ENCODE measurements at places on chromosomes 4 and X.
A peak's percentile ranks its signal among the peaks of the same experiment; 100 is the strongest.

GRCh38 chr4:99457270-99457669 lies 22.1 kb upstream of the ADH7 start:
- DNase-seq, result no peak

DNA sequence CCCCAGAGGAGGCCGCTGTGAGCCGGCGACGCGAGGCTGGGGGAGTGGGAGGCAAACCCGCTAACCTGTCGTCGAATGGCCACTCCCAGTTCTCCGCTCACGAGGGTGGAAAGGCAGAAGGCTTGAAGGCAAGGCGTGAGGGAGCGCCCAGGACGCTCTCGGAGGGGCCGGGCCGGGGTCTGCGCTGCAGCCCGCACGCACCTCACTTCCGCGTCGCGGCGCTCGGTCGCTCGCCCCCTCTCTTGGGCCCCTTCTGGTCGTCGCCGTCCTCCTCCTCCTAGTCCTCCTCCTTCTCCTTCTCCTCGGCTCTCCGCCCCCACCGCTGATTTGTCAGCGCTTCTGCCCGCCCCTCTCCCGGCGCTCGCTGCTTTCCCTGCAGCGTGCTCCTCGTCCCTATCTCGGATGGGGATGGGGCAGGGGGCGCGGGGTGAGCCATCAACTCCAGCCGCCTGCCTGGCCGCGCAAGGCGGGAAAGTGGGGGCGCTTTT lies at the start of gene SNCA:
Gene SNCA (minus strand): TSS at position 265 of the 488 bp plus-strand sequence. CDS start 1,494 bp downstream, outside the sequence.
- DNase-seq, result peak; percentile 49

GRCh38 chr4:142959173-142959572 lies 113.1 kb upstream of the INPP4B start:
- DNase-seq, result no peak

GRCh38 chr4:78121338-78121904 lies 64.3 kb downstream of the FRAS1 start:
- DNase-seq, result no peak

DNA sequence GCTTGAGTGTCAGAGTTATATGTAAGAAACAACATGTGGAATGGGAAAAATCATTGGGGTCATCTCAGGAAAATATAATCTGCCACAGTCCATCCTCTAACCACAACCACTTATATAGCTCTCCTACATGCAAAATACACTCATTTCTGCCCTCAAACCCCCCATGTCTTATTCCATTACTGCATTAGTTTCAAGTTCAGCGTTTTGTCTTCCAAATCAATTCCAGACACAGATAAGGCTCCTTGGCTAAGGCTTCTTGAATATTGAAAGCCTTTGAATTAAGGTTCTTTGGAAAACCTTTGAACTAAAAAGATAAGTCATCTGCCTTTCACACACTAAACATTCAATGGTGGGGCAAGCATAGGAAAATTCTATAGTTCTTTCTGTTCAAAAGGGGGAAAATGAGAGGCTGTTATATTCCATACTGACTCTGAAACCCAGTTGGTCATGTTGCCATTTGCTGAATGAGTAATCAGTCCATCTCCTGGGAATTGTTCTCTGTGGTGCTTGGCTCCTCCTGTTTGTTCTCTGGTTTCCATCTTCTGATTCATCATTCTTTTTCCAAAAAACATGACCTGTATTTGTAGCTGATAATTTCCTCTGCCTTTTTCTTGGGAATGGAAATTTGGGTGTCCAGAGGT lies 218.7 kb downstream of the BMPR1B start:
- DNase-seq, result no peak

DNA sequence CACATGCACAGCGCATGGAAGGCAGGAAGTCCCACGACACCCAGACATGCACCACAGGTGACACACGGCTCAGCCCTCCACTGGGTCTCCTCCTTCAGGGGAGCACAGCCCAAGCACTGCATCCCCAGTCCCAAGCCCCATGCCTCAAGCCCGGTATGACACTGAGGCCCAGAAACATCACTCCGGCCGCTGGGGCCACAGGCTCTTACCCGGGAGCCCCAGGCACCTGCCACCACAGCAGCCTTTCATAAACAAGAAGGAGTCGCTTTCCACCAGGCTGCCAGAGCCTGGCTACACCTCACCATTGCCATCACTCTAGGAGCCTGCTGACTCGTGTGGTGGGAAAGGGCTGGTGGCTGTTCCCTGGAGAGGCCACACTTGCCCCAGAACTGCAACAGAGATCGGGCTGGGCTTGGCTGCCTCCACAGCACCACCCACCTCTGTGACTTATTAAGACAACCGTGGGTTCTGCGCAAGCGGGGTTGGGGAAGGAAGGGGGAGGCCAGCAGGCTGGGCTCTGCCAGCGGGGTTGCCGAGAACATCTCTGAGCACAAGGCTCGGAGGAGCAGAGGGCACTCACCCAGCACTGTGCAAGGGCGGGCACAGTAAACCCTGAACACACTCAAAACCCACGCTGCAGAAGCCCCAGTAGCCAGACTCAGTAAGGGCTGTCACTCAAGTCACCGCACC lies 4.5 kb downstream of the HAUS7 start:
- DNase-seq, result no peak

DNA sequence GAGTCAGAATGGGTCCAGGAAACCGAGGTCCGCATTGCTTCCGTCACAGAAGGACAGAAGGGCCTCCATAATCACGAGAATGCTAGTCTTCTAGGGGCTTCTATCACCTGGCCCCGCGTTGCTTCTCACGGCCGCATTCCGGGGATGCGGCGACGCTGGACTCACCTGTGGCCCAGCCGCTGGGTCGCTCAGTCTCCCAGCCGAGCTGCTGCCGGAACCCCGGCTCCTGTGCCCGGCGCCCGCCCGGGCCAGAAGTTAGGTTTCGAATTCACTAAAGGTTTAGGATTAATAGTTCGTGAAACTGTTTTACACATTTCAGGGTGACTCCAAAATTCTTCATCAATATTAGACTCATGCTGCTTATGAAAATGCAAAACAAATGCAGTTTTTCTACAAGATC lies 31.7 kb upstream of the TMSB15A start:
- no peak for DNase-seq

DNA sequence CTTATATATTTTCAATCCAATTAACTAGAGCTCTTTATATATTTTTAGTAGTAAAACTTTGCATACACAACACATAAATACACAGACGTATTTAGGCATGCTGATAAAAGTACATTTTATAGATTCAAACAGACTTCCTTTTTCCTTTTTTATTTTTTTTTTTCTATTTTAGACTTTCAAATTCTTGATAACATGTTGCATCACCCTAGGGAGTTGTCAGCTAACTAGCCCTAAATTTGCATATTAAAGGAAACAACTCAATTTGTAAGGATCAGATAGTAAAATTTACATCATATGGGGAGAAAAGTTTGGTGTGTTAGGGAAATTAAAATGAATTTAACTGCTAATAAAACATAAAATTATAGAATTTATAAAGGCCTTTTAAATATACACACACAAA lies 47.4 kb upstream of the APOOL start:
- DNase-seq, result no peak

DNA sequence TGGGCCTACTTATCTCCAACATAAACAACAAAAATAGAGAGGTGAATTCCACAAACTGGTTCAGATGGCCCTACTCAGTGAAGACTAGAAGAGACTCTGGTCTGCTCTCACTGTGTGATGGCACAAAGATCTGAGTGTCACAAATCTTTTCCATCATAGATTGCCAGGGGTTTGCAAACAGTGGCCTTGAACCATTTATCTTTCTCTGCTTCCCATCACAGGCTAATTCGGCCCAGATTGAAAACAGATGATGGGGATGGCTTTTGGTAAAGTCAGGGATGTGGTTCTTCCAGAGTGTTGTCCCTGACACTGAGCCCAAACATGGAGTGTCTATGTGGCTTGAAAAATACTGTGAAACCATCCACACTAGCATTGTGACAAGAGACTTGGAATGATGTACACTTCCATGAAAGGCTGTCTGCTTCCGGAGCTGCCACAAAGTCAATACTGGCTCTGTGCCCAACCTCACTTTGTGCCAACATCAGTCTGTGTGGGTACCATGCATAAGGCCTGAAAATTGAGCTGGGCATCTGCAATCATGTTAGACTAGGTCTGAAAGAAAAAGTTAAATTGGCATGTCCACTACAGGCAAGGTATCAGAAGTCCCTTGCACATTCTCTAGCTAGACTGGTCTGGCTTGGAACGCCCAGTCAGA lies 25.2 kb upstream of the PLAC1 start:
- DNase-seq, result no peak

GRCh38 chr4:74335341-74336021 lies 27.2 kb downstream of the EPGN start:
- DNase-seq, result no peak

- no peak for DNase-seq
Measured at GRCh38 chr4:71663780-71664179, 120.1 kb downstream of the GC start.

GRCh38 chr4:52057196-52057595 lies 6.1 kb downstream of the SPATA18 start:
- no peak for DNase-seq

DNA sequence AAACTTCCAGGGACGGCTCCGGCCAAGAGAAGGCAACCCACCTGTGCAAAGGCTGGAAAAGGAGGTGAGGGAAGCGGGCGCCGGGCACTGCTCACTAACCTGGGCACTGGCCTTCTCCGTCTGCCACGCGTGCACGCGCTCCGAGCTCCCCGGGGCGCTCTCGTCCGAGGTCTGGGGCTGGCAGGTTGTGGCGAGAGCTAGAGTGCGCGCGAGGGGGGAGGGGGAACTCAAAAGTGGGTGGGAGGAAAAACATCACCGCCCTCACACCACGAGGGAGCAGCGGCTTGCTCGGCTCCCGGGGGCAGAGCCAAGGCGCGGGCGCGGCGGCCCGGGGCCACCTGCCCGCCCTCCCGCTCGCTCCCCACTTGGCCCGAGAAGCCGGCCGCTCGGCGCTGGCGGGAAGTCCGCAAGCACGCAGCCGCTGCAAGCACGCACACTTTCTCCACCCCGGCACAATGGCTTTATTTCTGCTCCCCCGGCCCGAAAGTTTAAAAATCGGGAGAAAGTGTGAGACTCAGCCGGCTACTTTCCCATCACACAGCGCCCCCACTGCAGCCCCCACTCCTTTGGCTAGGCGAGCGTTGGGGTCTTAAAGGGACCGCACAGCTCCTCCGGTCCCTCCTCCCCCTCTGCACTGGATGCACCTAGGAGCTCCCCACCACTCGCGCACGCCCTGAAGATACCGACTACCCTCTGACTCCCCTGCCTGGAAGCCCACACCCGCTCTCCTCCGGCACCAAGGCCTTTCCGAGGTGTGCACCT lies at the start of gene CHRDL1:
Gene CHRDL1 (minus strand): TSS at position 173 of the 762 bp plus-strand sequence. CDS start 3,636 bp downstream, outside the sequence.
- DNase-seq, result no peak

GRCh38 chrX:100379388-100379986 lies 30.6 kb downstream of the PCDH19 start:
- DNase-seq, result no peak

DNA sequence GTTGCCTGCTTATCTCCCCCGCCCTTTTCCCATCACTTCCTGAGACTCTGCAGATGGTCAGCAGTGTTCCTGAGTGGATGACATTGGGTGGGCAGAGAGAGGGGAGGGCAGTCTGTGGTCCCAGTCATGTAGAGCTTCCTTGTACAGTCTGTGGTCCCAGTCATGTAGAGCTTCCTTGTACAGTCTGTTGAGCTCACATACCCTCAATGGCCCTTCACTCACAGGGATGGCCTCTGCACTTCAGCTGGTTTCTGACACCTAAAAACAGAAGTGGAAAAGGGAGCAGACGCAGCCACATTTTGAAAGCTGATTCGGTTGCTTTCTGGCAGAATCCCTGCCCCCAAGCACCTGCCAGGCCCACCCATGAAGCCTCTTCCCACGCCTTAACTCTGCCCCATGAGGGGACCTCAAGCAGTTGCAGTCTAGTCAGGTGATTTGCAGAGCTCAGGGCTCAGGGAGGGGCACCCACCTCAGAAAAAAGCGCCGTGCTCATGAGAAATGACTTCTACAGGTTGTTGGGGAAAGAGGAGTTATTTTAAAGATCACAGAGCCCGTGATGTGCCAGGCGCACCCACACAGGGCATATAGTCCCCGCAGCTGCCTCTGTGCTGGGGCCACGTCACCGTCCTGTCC lies 3.6 kb upstream of the TMEM271 start:
- DNase-seq, result peak; percentile 78

DNA sequence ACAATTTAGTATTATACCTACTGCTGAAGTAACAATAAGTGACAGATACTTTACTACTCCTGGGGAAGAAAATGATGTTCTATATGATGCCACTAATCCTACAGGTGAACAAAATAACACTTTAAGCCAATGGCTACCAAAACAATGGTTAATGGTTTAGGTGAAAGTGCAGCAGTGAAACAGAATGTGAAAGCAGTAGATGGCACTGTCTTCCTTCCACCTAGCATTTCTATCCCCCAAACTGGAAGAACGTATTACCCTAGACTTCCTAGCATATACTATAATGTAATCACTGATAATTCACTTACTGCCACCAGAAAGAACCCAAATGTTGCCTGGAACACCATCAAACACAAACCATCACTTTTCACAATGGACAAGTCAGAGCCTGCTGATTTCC lies 18.9 kb upstream of the CABS1 start:
- DNase-seq, result no peak

DNA sequence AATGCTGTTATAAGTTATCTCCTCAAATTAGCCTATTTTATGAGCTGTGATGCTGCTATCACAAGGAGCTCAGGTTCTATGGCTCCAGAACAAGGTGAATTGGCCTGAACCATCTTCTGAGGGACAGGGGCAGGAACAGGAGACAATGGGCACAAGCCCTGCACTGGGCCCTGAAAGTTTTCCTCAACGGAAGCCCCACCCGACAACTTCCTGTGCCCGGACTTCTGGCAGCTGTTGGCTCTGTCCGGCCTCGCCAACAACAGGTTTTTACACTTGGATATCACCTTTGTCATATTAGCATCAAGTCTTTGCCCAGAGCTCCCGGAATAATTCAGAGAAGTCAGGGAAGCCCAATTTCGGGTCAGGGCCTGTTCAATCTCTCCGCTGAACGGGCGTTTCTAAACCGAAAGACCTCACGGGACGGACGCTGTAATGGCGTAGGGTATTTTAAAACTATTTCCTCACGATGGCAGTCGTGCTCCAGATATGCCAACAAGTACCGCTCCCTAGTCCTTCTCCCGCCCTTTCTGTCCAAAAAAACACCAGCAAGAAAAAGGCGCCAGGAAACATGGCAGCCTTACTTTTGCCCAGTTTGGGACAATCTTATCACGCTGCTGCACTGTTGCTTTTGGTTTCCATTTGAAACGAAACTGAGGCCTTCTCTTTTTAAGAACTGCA lies 201.0 kb upstream of the STK26 start:
- DNase-seq, result no peak

GRCh38 chr4:6196324-6196723 lies 4.0 kb downstream of the JAKMIP1 start:
- DNase-seq, result no peak

GRCh38 chr4:163372029-163372428 lies 28.3 kb downstream of the NPY5R start:
- DNase-seq, result no peak

Measured in CMK (cell line).